ENCODE measurements at places on chromosomes 5 and 9. TPM values are rescaled to one million over a fixed set of nuclear protein-coding genes. Genes with fewer than 3 reads are reported as not detected.

- H3K36me3 ChIP-seq: no peaks in the 10 kb centered on the region
- H3K27ac ChIP-seq: no peak overlapping the region
Measured at GRCh38 chr5:159316519-159317383, 13.5 kb downstream of the IL12B start.

- H3K4me3 ChIP-seq: no peak overlapping the region
- no peak for DNase-seq
- no peaks in the 10 kb centered on the region for H3K27me3 ChIP-seq
Measured at GRCh38 chr5:91424638-91425436, 41.7 kb upstream of the ARRDC3 start.

DNA sequence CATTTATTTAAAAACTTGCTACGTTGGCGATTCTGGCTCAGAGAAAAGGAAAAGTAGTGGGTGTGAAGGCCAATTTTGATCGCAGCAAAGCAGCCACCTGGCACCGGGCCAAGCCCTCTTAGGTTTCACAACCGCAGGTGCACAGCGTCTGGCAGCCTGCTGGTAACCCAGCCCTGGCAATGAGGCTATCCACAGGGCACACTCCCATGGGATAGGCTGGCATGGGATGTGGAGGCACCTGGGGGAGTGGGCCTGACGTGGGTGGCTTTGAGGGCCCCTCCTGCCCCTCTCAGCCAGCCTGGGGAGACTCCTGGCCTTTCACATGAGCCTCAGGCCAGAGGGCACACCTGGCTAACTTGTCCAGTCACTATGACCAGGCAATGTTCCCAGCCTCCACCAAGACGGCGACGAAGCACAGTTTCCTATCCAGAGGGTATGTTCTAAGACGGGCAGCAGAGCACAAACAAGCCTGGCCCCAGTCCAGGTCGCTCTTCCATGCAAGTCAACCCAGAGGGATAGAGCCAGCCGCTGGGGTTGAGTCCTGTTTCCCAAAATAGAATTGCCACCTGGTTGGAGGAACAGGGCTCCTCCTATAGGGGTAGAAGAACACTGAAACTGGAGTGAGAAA lies 19.0 kb downstream of the CMBL start:
- H3K27me3 ChIP-seq: no peaks in the 10 kb centered on the region
- peaks cover 34% of the 10 kb centered on the region for H3K36me3 ChIP-seq
- no peaks in the 10 kb centered on the region for H3K4me1 ChIP-seq
- no peak overlapping the region for H3K27ac ChIP-seq

DNA sequence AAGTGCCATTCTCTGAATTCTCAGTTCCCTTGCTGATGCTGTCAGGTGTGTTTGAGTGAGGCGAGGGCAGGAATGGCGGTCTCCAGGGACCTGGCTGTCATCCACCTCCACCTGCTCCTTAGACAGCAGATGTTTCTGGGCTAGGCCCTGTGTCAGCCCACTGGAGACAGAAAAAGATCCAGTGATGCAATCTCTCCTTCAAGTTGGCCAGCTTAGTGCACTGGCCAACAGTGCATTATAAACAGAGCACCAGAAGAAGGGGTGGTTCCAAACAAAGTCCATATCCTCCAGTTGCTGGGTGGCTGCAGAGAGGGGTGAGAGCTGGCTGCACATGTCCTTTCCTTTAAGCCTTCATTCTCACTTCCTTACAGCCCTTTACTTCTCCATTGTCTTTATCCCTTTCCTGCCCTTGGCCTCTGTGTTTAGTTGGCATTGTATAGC lies 26.5 kb downstream of the NANS start:
- DNase-seq: no peak
- H3K4me3 ChIP-seq: no peak overlapping the region
- H3K27ac ChIP-seq: no peak overlapping the region
- no peaks in the 10 kb centered on the region for H3K27me3 ChIP-seq

GRCh38 chr5:59847586-59847985 lies 45.9 kb downstream of the PDE4D start:
- peaks cover 3% of the 10 kb centered on the region for H3K4me1 ChIP-seq
- DNase-seq: no peak
- peaks cover 3% of the 10 kb centered on the region for H3K27me3 ChIP-seq
- H3K27ac ChIP-seq: no peak overlapping the region
- no peaks in the 10 kb centered on the region for H3K36me3 ChIP-seq

DNA sequence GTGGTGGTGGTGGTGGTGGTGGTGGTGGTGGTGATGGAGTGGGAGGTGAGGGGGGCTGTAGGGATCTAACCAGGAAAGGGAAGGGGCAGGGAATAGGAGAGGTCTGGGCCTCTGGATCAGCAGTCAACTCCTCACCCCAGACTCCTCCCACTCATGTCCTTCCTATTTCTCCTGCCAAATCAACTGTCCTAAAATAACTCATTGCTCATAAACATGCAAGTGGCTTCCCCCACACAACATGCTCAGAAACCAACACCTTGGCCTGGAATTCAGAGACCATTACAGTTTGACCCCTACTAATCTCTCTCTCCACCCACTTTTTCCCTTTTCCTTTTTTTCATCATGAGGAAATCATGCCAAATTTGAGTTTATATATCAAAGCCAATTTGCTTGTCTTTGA lies 8.4 kb upstream of the FSD1L start:
- H3K36me3 ChIP-seq: no peaks in the 10 kb centered on the region
- H3K4me1 ChIP-seq: peaks cover 11% of the 10 kb centered on the region
- H3K27ac ChIP-seq: no peak overlapping the region
- no peak overlapping the region for H3K4me3 ChIP-seq
- DNase-seq: no peak

- peak overlapping the region; percentile 64 for H3K27ac ChIP-seq
- H3K4me1 ChIP-seq: peaks cover 23% of the 10 kb centered on the region
- H3K27me3 ChIP-seq: no peaks in the 10 kb centered on the region
Measured at GRCh38 chr5:3835811-3836210, 240.2 kb downstream of the IRX1 start.

- H3K36me3 ChIP-seq: no peaks in the 10 kb centered on the region
- no peaks in the 10 kb centered on the region for H3K4me1 ChIP-seq
- H3K4me3 ChIP-seq: no peak overlapping the region
- H3K27me3 ChIP-seq: peaks cover 54% of the 10 kb centered on the region
- DNase-seq: no peak
Measured at GRCh38 chr5:180724944-180725343, 14.9 kb downstream of the OR2Y1 start.

DNA sequence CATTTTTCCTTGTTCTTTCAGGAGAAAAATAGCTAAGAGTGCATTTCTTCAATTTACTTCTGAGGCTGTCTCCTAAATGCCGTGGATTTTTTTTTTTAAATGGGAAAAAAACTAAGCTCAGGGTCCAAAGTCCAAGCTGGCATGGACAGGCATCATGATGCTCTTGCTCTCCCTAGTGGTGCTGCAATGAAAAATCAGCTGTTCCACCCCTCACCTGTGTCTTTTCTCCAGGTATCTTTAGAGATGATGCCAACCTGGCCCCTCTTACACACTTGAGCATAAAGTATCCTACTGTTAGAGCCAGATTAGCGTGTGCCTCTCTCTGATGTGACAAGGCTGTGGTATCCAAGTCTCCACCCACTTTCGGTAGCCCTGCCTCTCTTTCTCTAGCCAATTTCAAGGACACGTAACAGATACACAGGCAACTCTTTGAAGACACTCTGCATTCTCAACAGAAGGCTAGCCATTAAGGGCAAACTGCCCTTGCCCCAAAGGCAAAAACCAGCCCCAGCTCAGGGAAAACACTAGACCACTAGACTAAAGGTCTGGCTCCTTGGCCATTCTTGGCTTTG lies 208.8 kb downstream of the SAXO1 start:
- no peaks in the 10 kb centered on the region for H3K36me3 ChIP-seq
- no peaks in the 10 kb centered on the region for H3K27me3 ChIP-seq
- DNase-seq: no peak
- no peak overlapping the region for H3K4me3 ChIP-seq
- H3K4me1 ChIP-seq: peaks cover 15% of the 10 kb centered on the region

The BOD1 gene
- total RNA-seq: 91.2 TPM

The DNM1 gene
- total RNA-seq: 89.2 TPM

The KCNV2 gene
- not detected for total RNA-seq
